Osteocyte (in vitro differentiated cells): ENCODE measurements at places on chromosomes 2 and 18. TPM values are rescaled to one million over a fixed set of nuclear protein-coding genes. Genes with fewer than 3 reads are reported as not detected.

DNA sequence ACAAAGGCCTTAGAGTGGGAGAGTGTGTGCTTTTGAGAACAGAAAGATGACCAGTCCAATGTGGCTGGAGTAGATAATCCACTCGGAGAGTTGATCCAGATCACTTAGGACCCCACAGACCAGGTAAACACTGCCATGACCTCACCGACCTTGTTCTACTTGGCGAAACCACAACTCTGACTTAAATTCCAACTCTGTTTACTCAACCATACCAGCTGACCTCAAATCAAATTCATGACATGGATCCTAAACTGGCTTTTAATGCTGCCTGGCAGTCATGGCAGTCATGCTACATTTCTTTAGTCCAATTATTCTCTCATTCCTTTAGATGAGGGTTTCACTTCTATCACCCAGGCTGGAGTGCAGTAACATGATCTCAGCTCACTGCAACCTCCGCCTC is 347.1 kb upstream of the FAM98A start:
- H3K36me3 ChIP-seq = no peaks in the 10 kb centered on the region
- DNase-seq = no peak
- H3K4me1 ChIP-seq = no peaks in the 10 kb centered on the region
- no peaks in the 10 kb centered on the region for H3K27me3 ChIP-seq

DNA sequence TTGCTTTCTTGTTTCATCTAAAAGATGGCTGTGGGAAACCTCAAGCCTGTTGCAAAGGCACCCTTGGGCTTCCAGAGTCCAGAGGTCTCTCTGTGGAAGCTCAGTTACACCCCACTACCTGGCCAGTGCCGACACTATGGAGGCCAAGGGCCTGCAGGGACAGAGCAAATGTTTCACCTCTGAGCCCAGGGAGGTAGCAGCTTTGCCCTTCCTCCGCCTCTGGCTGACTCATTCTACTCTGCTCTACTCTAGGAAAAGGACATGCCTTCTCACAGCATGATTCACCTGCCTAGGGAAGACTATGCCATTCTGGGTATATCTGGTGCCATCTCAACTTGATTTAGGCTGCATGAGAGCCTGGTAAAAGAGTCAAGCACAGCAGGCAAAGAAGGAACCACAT is 12.2 kb downstream of the MYOM1 start:
- peaks cover 21% of the 10 kb centered on the region for H3K4me1 ChIP-seq
- H3K27ac ChIP-seq = no peak overlapping the region
- no peak for DNase-seq

Gene HRH4
- total RNA-seq = not detected in 2 replicates

DNA sequence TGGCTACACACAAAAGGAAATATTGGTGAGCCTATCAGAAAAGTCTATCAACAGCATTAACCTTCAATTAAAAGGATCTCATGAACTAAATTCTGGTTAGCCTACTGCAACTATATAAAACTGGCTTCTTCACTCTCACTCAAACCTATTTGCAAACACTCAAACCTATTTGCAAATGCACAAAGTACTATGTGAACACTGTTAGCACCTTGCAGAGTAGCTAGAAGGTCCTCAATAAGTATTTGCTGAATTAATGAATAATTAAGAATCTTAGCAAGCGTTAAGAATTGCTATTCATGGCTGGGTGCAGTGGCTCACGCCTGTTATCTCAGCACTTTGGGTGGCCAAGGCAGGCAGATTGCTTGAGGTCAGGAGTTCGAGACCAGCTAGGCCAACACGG is 150.3 kb downstream of the DTNB start:
- no peaks in the 10 kb centered on the region for H3K36me3 ChIP-seq
- H3K27me3 ChIP-seq = no peaks in the 10 kb centered on the region
- no peak for DNase-seq
- no peak overlapping the region for H3K27ac ChIP-seq

Gene CHRNG
- not detected in 2 replicates for total RNA-seq

DNA sequence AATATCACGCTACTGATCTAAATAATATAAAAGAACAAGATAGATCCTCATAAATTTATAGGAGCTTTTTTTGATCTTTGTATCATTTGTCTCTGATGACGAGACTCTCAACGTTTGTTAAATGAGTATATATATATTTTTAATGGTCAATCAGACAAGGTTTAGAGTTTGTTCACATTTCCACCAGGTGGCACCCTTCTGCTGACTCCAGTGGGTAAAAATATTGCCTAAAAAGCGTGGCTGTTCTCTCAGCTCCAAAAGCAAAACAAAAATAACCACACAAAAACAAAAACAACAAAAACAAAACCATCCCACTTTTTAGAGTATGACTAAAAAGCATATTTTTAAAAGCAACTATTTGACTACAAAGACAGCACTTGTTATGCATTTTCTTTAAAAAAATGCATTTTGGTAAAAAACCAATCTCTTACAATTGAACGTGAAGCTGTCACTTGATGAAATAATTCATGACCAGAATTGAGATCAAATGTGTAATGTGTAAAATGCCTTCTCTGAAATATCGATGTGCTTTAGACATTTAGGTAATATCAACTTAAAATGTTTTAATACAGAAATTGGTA is 723.2 kb downstream of the DPP10 start:
- no peaks in the 10 kb centered on the region for H3K36me3 ChIP-seq
- H3K4me3 ChIP-seq = no peak overlapping the region
- H3K27me3 ChIP-seq = peaks cover 23% of the 10 kb centered on the region
- no peak for DNase-seq
- H3K4me1 ChIP-seq = peaks cover 4% of the 10 kb centered on the region
- no peak overlapping the region for H3K27ac ChIP-seq

GRCh38 chr2:215314896-215315295 is 3.0 kb downstream of the ATIC start:
- H3K4me3 ChIP-seq = no peak overlapping the region
- H3K36me3 ChIP-seq = peaks cover 29% of the 10 kb centered on the region
- H3K27me3 ChIP-seq = no peaks in the 10 kb centered on the region
- no peak for DNase-seq

Gene SCYGR5
- not detected in 2 replicates for total RNA-seq

DNA sequence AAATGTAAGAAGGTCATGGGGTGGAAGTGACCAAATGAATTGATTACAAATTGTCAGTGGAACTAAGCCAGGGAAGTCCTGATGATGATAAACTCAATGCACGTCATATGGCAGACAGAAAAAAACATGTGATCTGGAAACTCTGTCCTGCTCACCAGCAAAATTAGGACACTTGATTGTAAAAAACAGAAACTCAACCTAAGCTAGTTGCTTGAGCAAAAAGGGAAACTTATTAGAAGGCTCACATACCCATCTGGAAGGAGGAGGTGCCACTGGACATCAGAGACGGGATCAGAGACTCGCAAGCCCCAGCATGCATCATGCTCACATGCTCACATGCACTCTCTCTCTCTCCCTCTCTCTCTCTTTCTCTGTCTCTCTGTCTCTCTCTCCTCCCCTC is 96.8 kb downstream of the SP3 start:
- peaks cover 10% of the 10 kb centered on the region for H3K4me1 ChIP-seq
- H3K27ac ChIP-seq = no peak overlapping the region
- DNase-seq = no peak
- peaks cover 30% of the 10 kb centered on the region for H3K27me3 ChIP-seq

- no peaks in the 10 kb centered on the region for H3K36me3 ChIP-seq
- H3K4me1 ChIP-seq = peaks cover 65% of the 10 kb centered on the region
- H3K27me3 ChIP-seq = no peaks in the 10 kb centered on the region
Measured at GRCh38 chr18:59633961-59634485, 63.2 kb downstream of the CCBE1 start.

DNA sequence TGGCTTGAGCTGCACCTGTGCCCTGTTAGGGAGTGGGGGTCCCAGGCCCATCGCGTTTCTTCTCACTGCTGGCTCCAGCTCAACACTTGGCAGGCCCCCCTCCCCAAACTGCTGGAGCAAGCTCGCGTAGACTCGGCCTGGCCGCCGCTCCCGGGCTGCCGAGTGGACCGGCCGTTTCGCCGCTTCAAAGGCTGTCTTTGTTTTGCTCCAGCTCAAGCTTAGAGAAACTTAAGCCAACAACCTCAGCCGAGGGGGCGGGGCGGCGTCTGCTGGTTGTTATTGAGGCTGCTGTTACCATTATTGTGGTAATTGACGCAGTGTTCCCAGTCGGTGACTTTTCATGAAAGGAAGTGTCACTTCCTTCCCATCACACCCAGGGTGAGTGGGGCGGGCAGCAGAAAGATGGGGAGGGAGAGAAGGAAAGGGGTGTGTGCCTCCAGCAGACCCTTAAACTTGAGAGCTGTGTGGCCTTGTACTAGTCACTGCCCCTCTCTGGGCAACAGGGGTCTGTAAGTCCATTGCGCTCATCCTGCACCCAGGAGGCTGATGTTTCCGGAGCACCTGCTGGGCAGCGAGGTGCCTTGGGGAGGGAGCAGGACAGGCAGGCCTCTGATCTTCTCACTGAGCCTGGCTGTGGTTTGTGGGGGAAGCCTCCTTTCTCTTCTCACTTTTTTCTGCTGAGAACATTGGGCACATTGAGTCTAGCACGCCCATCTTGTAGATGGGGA is 2.1 kb downstream of the ARID5A start:
- peak overlapping the region; percentile 89 for H3K4me3 ChIP-seq
- H3K27me3 ChIP-seq = no peaks in the 10 kb centered on the region
- peak overlapping the region; percentile 27 for H3K27ac ChIP-seq

GRCh38 chr2:187461294-187462261 is 13.5 kb upstream of the CALCRL start:
- H3K4me1 ChIP-seq = no peaks in the 10 kb centered on the region
- H3K27ac ChIP-seq = no peak overlapping the region
- H3K4me3 ChIP-seq = no peak overlapping the region
- peaks cover 16% of the 10 kb centered on the region for H3K36me3 ChIP-seq
- DNase-seq = no peak

DNA sequence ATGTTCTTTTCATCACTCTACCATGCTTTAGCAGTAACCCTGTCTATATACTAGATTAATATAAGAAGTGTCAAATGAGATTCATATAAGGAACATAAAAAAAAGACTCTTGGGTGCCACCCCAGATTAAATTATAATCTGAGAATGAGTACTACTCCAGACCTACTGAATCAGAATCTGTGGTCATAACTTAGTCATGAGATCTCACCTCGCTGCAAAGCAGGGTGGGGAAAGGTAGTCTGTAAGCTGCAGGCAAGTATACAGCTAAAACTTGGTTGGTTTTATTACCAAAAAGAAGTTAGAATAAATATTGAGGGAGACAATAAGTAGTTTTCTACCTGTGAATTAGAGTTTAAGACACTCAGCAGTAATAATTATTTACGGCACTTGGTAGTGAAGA is 175.6 kb downstream of the PARD3B start:
- H3K27ac ChIP-seq = no peak overlapping the region
- peaks cover 3% of the 10 kb centered on the region for H3K4me1 ChIP-seq
- no peaks in the 10 kb centered on the region for H3K27me3 ChIP-seq

DNA sequence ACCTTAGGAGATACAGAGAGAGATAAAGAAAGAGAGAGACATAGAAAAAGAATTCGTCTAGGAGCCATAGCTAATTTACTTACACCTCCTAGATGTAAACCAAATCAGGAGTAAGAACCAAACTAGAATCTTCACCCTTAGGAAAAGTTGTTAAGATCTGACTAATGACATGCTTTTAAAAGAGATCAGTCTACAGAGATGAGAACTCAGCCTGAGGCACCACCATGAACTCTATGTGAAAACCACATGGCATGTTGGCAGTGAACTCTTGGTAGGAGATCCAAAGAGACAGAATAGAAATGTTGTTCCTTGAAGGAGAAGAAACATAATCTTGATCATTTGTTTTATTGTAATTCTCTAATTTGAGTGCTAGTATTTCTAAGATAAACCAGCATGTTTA is 585.4 kb upstream of the ID2 start:
- no peaks in the 10 kb centered on the region for H3K27me3 ChIP-seq
- H3K27ac ChIP-seq = no peak overlapping the region
- DNase-seq = no peak

DNA sequence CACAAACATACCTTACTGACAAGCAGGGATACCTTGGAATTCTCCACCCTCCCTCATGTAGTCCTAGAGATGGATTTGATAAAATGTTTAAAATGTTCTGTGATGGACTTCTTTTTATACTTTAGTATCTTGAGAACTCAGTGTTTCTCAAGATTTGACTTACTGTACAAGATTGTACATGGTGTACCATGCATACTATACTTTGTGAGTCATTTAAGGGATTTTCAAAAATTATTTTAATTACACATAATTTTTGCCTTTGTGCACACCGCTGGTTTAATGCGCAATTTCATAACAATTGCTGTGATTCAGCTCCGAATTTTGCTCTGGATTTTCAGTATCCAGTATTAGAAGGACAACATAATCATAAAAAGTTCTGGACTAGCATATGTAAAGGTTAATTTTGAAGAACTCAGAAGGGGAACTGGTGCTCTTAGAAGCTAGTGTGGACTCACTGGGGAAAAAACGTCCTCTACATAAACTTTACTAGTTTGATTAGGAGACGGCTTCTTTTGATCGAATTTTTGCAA is 78.6 kb upstream of the ACSL3 start:
- peaks cover 6% of the 10 kb centered on the region for H3K4me1 ChIP-seq
- H3K27me3 ChIP-seq = no peaks in the 10 kb centered on the region
- H3K27ac ChIP-seq = no peak overlapping the region
- no peak overlapping the region for H3K4me3 ChIP-seq

DNA sequence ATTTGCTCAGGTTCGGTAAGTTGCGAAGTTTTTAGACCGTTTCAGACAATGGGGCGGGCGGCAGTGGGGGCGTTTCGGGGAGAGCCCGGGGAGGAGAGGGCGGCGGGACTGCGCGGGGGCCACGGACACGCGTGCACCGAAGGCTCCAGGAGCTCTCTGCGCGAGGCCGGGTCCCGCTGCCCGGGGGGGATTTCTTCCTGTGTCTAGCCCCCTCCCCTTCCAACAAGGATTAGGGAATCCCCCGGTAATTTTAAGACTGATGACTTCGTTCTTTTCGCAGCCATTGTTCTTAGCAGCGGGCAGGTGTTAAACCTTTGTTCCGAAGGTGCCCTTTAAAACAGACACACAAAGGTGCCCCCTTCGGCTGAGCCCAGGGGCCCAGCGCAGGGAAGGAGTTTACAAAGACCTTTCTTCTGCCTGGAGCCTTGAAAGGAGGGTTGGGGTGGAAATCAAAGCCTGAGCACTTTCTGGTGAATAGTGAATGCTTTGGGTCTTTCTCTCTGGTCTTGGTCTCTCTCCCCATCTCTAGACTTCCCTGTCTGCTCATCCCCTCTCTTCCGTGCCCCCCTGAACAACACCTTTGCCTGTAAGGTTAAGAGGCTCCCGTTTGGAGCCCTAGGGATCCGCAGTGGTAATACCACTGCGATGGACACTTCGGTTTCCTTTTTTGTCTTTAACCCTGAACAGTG is 2.1 kb downstream of the TRIB2 start:
- peaks cover 20% of the 10 kb centered on the region for H3K36me3 ChIP-seq
- H3K27me3 ChIP-seq = no peaks in the 10 kb centered on the region
- peak overlapping the region; percentile 99 for H3K4me3 ChIP-seq
- H3K4me1 ChIP-seq = peaks cover 58% of the 10 kb centered on the region
- peak overlapping the region; percentile 97 for H3K27ac ChIP-seq
- DNase-seq = peak; percentile 77

- no peaks in the 10 kb centered on the region for H3K4me1 ChIP-seq
- no peak overlapping the region for H3K27ac ChIP-seq
- H3K4me3 ChIP-seq = no peak overlapping the region
Measured at GRCh38 chr2:29729401-29729800, 192.0 kb downstream of the ALK start.

GRCh38 chr2:234615643-234616356 is 118.9 kb upstream of the ARL4C start:
- no peak overlapping the region for H3K4me3 ChIP-seq
- no peak overlapping the region for H3K27ac ChIP-seq
- no peaks in the 10 kb centered on the region for H3K4me1 ChIP-seq
- no peaks in the 10 kb centered on the region for H3K27me3 ChIP-seq

GRCh38 chr18:55405893-55406406 is 182.0 kb downstream of the TCF4 start:
- H3K36me3 ChIP-seq = no peaks in the 10 kb centered on the region
- no peaks in the 10 kb centered on the region for H3K27me3 ChIP-seq
- no peak overlapping the region for H3K4me3 ChIP-seq
- H3K27ac ChIP-seq = peak overlapping the region; percentile 94
- peaks cover 53% of the 10 kb centered on the region for H3K4me1 ChIP-seq

Gene PID1
- total RNA-seq = not detected in 2 replicates
